ENCODE measurements at places on chromosomes 12 and 14.

GRCh38 chr14:96086574-96087077 lies 47.5 kb downstream of the C14orf132 start:
- DNase-seq, result no peak

DNA sequence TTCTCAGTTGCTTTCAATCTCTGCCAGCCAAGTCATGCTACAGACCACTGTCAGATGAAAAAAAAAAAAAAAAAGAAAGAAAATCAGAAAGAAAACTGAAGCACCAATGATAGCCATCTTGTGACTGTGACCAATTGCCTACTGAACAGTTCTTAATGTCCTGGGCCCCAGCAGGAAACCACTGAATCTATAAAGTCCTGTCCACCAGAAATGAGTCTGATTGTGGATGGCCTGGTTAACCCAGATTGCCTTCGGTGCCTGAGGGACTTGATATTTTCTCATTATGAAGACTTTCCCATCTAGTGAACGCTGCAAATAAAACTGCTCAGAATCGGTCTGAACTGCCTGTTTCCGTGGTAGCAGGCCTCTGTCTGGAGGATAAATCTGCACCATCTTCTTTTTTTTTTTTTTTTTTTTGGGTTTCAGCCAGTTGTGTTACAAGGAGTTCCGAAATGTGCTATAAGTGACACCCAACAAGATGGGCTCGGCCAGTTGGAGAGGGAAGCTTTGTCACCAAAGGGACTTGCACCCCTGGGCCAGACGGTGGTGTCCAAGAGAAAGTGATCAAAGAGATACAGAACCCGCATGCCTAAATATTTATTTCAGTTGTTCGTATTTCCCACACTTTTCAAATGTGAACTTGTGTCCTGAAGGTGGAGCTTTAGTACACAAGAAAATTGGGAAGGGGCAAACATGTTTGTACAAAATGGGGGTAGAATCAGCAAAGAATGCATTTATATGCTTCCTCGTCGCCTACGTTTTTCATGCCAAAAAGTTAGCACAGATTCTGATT lies 3.0 kb upstream of the PLXNC1 start:
- DNase-seq, result peak; percentile 60

- no peak for DNase-seq
Observed at GRCh38 chr12:106416273-106416672, 58.7 kb downstream of the POLR3B start.

DNA sequence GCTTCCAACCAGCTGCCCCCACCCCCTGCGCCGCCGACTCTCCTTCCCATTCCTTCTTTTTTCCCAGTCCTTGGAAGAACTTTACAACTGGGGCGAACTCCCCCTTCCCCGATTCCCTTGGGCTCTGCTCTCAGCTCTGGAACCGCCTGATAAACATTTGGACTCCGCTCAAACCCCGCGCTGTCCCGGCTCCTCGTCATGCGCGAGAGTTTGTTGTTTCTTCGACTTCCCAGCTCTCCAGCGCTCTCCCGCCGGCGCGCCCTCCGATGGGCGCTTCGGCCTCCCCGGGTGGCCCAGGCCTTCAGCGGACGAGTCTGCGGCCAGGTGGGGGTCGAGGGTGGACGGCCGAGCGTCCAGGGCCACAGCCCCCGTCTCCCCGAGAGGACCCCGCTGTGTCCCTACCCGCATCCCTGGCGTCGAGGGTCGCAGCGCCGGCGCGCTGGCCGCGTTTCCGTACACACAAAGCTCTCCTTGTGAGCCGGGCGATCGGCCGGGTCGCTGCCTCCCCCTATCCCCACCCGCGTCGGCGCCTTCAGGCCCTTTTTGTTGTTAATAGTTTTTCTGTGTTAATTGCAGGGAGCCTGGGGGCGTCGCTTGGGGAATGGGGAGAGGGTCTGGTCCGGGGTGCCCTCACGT lies 847 bp downstream of the MMP14 start:
- peak; percentile 65 for DNase-seq

GRCh38 chr12:30213166-30213565 lies 429.4 kb upstream of the TMTC1 start:
- DNase-seq, result no peak

- no peak for DNase-seq
Observed at GRCh38 chr14:99938896-99939295, 126.3 kb upstream of the EVL start.

DNA sequence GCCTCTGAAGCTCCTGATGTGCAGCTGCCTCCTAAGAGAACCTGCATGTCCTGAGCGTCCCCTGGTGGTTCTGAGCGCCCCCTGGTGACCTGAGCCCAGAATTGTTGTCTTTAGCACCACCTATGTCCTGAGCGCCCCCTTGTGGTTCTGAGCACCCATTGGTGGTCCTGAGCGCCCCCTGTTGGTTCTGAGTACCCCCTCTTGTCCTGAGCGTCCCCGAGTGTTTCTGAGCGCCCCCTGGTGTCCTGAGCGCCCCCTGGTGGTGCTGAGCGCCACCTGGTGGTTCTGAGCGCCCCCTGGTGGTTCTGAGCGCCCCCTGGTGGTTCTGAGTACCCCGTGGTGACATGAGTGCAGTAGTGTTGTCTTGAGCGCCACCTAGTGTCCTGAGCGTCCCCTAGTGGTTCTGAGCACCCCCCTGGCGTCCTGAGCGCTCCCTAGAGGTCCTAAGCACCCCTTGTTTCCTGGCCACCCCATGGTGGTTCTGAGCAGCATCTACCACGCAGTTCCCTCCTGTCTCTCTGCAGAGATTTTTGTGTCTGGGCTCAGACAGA lies 782.5 kb downstream of the TMEM121 start:
- DNase-seq, result no peak

DNA sequence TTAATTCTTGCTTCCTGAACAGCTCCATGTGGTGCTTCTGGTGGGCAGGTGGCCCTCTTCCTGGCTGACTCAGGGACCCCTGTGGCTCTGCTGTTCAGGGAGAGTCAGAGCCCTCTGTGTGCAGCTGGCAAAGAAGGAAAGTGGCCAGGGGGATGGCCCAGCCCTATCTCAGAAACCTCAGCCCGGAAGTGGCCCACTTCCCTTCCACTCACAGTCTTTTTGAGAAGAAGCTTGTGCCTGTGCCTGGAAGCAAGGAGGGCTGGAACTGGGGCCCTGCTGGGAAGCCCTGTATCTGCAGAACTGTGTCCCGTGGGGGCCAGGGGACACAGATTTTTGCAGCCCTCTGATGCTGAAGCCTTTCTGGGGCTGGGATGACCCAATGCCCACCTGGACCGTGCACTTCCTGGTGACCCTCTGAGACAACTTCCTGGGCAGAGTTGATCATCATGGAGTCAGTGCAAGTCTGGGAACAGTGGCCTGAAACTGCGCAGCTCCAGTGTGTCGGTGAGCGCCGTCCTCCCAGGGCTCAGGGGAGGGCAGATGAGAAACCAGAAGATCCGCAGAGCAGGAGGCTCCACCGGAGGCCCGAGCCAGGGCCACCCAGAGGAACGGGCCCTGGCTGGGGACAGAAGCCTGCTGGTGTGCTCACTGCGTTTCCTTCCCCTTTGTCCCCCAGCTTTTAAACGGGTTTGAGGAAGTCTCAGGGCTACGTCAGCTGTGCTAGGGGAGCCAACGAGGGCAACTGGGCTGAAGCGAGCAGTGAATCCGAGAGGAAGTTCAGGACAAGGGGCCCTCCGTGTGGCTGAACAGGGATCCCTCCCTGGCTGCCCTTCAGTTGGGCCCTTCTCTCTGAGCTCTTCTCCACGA lies 217.4 kb upstream of the RTL1 start:
- DNase-seq, result no peak

DNA sequence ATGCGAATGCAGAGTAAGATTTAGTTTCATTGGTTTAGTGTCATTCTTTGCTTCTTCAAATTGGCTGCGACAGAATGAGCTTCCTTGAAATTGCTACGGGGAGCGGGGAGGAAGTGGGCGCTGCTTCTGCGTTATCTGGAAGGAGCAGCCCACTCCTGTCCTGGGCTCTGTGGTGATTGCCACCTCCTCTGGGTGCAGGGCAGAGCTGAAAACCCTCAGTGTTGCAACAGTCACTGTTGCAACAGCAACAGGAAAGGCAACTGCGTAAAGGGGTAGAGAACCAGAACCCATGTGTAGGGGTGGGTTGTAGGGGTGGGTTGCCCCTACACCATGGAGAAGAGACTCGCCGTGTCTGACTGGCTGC lies 57.7 kb downstream of the MAX start:
- peak; percentile 19 for DNase-seq

DNA sequence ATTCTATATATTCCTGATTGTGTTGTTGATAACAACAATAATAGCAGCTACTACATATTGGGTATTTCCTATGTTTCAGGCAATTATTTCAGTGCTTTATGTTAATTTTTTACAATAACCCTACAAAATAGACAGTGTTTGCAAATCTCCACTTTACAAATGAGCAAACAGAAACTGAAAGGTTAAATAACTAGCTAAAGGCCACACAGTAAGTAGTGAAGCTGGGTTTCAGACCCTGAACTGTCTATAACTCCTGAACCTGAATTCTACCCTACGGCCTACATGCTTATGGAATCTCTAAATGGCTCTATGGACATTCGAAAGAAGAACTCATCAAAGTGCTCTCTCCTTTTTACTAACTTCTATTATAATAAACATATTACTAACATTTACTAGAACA lies 19.7 kb upstream of the NUDT4 start:
- no peak for DNase-seq

DNA sequence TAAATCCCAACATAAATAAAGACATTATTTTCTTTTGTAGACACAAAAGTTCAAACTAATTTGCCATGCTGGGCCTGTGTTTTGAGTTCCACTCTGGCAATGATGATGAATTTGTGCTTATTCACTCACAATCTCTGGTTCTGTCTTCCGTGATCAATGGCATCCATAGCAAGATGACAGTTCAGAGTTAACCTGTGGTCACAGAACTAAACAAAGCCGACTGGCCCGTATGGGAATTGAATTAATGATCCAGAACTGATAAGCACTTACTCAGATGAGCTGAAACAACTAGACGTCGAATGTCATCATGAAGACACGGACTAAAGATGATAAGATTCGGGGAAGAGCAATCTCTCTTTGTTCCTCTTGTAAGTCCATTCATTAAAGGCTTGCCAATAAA lies 81.6 kb downstream of the CAPZA3 start:
- DNase-seq, result no peak

DNA sequence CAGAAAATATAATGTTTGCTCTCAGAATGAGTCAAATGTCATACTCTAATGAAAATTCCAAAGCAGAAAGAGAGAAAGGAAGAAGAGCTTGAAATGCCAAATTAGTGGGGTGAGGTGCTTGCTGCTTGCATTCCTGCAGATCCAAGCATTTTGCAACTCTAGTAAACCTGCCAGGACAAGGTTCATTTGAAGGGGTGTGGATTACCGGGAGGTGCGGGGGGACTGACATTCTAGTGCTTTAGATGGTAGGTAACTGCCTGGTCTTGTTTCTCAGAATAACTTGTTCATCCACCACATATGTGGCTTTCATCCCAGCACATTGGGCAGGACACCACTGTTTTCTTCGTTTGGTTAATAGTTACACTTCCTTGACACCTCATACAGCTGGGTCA lies 144.4 kb downstream of the AKAP6 start:
- DNase-seq, result no peak

DNA sequence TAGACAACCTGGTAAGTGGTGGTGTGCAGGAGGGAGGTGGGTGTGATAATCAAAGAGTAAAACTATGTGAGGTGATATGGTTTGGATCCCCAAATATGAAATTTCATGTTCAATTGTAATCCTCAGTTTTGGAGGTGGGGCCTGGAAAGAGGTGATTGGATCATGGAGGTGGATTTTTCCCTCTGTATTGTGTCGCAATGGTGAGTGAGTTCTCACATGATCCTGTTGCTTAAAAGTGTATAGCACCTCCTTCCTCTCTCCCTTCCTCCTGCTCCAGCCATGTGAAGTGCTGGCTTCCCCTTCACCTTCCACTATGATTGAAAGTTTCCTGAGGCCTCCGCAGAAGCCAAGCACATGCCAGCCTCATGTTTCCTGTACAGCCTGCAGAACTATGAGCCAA lies 270.2 kb upstream of the FOXG1 start:
- no peak for DNase-seq

DNA sequence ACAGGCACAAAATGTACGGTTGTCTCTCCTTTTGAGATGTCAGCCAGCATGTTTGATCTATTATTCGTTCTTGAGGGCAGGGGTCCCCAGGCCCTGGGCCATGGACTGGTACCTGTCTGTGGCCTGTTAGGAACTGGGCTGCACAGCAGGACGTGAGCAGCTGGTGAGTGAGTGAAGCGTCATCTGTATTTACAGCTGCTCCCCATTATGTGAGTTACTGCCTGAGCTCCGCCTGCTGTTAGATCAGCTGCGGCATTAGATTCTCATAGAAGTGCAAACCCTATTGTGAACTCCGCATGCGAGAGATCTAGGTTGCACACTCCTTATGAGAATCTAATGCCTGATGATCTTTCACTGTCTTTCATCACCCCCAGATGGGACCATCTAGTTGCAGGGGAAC lies 41.4 kb upstream of the SCN8A start:
- no peak for DNase-seq

DNA sequence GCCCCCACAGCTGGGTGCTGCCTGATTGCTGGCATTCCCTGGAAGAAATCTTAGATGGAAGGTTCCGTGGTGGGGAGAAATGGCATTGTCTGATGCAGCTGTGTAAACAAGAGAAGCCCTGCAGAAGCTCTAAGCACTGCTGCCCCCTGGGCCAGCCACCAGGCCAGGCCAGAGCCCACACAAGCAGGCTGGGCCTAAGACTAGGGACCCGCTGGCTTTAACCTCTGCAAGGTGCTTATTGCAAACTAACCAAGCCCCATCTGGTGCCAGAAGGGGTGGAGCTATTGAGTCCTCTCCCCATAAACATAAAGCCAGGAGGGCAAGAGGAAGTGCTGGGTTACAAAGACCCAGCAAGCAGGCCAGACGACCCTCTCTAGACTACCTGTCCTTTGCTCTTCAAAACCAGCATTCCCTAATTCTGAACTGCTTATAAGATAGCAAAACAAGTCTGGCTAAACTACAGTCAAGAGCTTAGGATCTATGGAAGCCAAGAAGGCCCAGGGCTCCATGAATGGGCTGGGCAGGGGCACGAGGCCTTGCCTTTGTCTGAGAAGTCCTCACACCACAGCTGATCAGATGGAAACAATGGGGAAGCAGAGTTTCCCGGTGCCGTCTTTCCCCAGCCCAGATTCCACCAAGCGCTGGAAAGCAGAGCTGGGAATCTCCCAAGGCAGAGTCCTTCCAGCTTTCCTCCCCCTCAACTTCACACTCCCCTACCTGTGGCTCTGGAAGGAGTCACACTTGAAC lies 28.8 kb downstream of the P2RX4 start:
- DNase-seq, result no peak

GRCh38 chr12:96500693-96501092 lies 11.3 kb downstream of the CFAP54 start:
- peak; percentile 51 for DNase-seq

- peak; percentile 68 for DNase-seq
Observed at GRCh38 chr12:54009171-54010052, 627 bp downstream of the HOXC8 start.

- DNase-seq, result no peak
Observed at GRCh38 chr12:84355561-84355960, 557.0 kb downstream of the SLC6A15 start.

DNA sequence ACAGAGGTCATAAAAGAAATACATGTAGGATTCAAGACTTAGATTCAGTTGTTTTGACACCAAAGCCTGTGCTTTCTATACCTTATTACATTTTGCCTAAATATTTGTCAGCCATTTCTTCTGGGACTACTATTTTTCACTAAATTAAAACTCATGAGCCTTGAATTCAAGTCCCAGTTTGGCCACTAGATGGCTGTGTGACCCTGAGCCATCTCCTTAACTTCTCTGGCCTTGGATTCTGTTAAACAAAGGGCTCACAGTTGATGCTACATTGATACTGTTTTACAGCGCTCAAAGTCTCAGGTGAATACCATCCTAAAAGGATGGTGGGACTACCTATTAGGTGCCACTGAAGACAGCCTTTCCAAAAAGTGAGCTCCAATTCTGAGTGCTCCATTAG lies 39.6 kb upstream of the CCDC198 start:
- peak; percentile 18 for DNase-seq
